ENCODE measurements at places on chromosomes 11 and 22.

- peak; percentile 25 for DNase-seq
Observed at GRCh38 chr11:102664001-102664752, 39.0 kb upstream of the MMP20 start.

DNA sequence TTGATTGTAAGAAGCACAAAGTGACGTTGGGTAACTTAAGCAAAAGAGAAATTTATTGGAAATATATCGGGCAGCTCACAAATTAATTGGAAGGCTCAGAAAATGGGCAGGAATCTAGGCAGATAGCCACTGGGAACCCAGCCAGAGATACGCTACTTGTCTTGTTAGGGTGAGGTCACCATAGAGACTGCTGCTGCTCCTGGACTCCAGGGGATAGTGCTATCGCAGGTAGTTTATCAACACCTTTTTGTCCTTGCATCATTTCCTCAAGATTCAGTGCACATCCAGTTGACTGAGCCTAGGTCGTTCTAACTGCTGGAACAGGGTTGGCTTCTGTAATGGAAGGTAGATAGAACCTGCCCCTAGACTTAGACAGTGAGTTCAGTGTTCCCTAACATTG is 19.6 kb downstream of the AMOTL1 start:
- DNase-seq, result no peak

- no peak for DNase-seq
Observed at GRCh38 chr11:112558691-112559090, 298.0 kb upstream of the PLET1 start.

- DNase-seq, result no peak
Observed at GRCh38 chr22:36395055-36395849, 7.5 kb upstream of the MYH9 start.

DNA sequence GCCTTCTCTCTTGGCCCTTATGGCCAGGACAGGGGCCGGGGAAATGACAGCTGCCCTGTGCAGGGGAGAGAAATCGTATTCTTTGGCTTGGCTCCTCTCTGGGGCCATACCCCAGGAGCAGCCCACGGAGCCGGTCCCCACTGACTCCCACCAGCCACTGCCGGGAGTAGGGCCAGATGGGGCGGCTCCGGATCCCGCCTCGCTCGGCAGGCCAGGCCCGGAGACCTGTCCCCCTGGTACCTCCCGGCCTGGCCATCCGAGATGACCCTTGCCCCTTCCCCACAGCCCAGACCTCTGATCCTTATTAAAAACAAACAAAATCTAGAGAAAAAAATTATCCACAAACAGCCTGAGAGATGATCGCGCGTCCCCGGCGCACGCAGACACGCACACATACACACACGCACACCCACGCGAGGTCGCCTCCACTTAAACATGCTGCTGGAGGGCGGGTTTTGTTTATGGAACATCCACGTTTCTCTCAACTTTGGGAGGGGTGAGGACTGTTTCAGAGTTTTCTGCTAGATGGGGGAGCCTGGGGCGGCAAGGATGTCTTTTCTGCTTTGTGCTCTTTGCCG is 59.1 kb downstream of the IGLL1 start:
- no peak for DNase-seq

GRCh38 chr22:50738649-50739227 is 734 bp downstream of the ACR start:
- peak; percentile 4 for DNase-seq

DNA sequence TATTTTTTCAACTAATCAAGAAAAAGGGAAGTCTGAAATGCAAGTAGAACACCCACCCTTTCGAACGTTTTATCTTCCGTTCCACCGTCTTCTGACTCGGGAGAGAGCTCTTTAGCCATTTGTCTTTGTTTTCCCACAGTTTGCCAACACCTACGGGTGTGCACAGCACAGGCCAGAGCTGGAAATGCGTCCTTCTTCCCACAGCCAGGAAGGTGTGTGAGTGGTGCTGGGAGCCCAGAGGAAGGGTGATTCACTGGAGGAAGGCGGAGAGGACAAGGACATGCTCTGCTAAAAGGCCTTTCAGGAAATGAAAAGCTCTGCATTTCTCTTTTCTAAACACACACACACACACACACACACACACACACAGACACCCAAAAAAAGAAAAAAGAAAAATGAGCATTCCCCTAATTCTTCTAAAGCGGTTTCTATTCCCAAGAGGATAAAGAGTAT is 18.5 kb downstream of the ENDOD1 start:
- no peak for DNase-seq

GRCh38 chr11:112128483-112129121 is 35.3 kb downstream of the IL18 start:
- no peak for DNase-seq

GRCh38 chr11:68444566-68444965 is 16.0 kb upstream of the PPP6R3 start:
- no peak for DNase-seq

- no peak for DNase-seq
Observed at GRCh38 chr11:115134926-115135325, 369.3 kb downstream of the CADM1 start.

DNA sequence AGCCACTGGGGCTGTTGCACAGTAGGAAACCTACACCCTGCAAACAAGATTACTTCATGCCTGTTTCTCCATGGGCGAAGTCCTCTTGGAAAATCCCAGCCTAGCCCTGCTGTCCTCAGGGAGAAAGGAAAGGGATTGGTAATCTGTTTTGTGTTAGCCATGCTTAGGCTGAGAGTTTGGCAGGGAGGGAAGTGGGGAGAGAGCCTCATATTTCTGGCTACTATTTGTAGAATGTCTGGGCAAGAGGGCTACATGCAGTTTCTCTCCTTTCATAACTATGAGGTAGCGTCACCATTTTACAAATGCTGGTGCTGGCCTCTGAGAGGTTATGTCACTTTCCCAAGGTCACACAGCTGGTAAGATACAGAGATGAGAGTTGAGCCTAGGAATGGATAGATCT is 737 bp upstream of the MFRP start:
- no peak for DNase-seq

- DNase-seq, result no peak
Observed at GRCh38 chr11:67314218-67314617, 10.9 kb downstream of the SSH3 start.

GRCh38 chr22:23218867-23219251 is 38.5 kb downstream of the BCR start:
- peak; percentile 40 for DNase-seq

- no peak for DNase-seq
Observed at GRCh38 chr11:96424693-96425092, 34.9 kb downstream of the JRKL start.

Measured in activated CD4-positive, alpha-beta memory T cell treated with anti-CD3 and anti-CD28 coated beads for 36 hours (primary cell).